Glutamatergic neuron (in vitro differentiated cells): ENCODE measurements at places on chromosomes 6 and 20.

GRCh38 chr6:38676236-38676973 lies 26.5 kb downstream of the GLO1 start:
- peaks cover 3% of the 10 kb centered on the region for H3K4me1 ChIP-seq
- no peak overlapping the region for H3K27ac ChIP-seq
- no peak overlapping the region for H3K4me3 ChIP-seq

GRCh38 chr6:145375502-145375901 lies 359.8 kb downstream of the EPM2A start:
- no peak for DNase-seq
- no peaks in the 10 kb centered on the region for H3K27me3 ChIP-seq
- no peak overlapping the region for H3K27ac ChIP-seq
- peaks cover 7% of the 10 kb centered on the region for H3K36me3 ChIP-seq

GRCh38 chr6:170423030-170423429 lies 116.5 kb downstream of the FAM120B start:
- H3K27me3 ChIP-seq = no peaks in the 10 kb centered on the region
- no peaks in the 10 kb centered on the region for H3K36me3 ChIP-seq
- no peak overlapping the region for H3K27ac ChIP-seq
- H3K4me3 ChIP-seq = no peak overlapping the region
- peaks cover 26% of the 10 kb centered on the region for H3K4me1 ChIP-seq
- peak; percentile 57 for DNase-seq

- no peak for DNase-seq
- no peak overlapping the region for H3K4me3 ChIP-seq
- no peaks in the 10 kb centered on the region for H3K27me3 ChIP-seq
- no peaks in the 10 kb centered on the region for H3K36me3 ChIP-seq
- no peak overlapping the region for H3K27ac ChIP-seq
Observed at GRCh38 chr20:14288341-14289330, 48.8 kb downstream of the FLRT3 start.

- no peaks in the 10 kb centered on the region for H3K27me3 ChIP-seq
- no peak overlapping the region for H3K27ac ChIP-seq
- H3K36me3 ChIP-seq = no peaks in the 10 kb centered on the region
- peaks cover 5% of the 10 kb centered on the region for H3K4me1 ChIP-seq
- DNase-seq = no peak
- H3K4me3 ChIP-seq = no peak overlapping the region
Observed at GRCh38 chr6:125562156-125562555, 187.3 kb upstream of the HEY2 start.

DNA sequence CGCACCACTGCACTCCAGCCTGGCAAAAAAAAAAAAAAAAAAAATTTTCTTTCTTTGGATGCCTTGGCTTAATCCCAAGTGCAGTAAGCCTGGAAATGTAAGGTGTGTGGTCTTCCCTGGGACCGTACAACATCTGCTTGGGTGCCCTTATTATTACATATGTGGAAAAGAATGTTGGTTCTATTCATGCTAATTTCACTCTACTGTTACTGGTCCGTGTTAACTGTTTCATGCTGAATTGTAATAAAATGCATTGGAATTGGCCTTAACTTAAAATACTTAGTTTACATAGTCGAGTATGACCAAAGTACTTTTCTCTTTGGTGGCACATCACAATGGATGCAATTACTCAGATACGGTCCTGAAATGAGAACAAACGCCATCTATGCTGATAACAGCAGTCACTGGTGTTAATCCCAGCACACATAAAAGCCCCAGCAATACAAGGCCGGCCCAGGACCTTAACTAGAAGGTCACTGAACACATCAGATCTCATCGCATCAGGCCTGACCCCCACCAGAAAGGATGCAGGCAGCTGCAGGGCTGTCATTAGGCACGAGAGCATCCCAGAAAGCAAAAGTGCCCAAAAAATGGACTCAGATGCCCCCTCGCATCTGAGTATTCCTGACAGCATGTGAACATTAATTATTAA lies 1.2 kb downstream of the SERPINB6 start:
- no peak overlapping the region for H3K27ac ChIP-seq
- H3K36me3 ChIP-seq = no peaks in the 10 kb centered on the region
- DNase-seq = no peak
- H3K4me3 ChIP-seq = peak overlapping the region; percentile 86

DNA sequence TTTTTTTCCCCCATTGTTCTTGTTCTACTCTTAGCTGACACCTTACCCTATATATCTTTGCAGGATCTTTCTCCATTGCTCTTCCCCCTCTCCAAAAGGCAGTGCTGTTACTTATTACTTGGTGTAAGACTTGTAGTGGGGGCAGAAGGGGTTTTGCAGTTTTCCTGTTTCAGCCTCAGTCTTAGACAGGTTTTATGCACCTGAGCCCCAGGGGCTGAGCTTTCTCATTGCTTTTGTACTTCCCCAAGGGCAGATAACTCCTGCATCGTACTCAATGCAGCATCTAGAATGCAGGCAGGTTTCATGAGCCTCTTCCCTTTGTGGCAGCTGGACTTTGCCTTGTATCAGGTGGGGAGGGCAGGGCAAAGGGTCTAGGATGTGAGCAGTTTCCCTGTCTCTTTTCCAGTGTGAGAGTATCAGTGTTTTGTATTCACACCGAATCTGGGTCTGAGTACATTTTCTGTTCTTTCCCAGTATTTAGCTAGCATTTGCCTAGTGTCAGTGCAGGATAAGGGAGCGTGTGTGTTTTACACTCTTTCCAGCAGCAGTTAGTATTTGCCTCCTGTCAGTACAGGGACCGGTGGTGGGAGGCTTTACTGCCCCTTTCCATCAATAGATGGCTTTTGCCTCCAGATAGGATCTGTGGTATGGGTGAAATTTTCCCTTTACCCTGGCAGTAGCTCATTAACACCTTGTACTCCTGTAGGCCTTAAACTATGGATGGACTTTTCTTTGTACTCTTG lies 19.6 kb downstream of the CYB5R4 start:
- peak overlapping the region; percentile 23 for H3K4me3 ChIP-seq
- peaks cover 2% of the 10 kb centered on the region for H3K27me3 ChIP-seq
- DNase-seq = no peak
- H3K4me1 ChIP-seq = peaks cover 8% of the 10 kb centered on the region

GRCh38 chr6:19329078-19329477 lies 508.1 kb upstream of the ID4 start:
- no peak overlapping the region for H3K4me3 ChIP-seq
- H3K4me1 ChIP-seq = peaks cover 2% of the 10 kb centered on the region
- no peaks in the 10 kb centered on the region for H3K36me3 ChIP-seq
- no peak for DNase-seq
- H3K27ac ChIP-seq = no peak overlapping the region

GRCh38 chr6:120039664-120040063 lies 690.1 kb upstream of the MAN1A1 start:
- no peaks in the 10 kb centered on the region for H3K27me3 ChIP-seq
- no peaks in the 10 kb centered on the region for H3K4me1 ChIP-seq
- H3K36me3 ChIP-seq = no peaks in the 10 kb centered on the region

- no peak overlapping the region for H3K4me3 ChIP-seq
- H3K4me1 ChIP-seq = peaks cover 14% of the 10 kb centered on the region
- peak; percentile 35 for DNase-seq
- H3K27ac ChIP-seq = no peak overlapping the region
- H3K36me3 ChIP-seq = no peaks in the 10 kb centered on the region
- peaks cover 2% of the 10 kb centered on the region for H3K27me3 ChIP-seq
Observed at GRCh38 chr6:68778356-68779020, 143.4 kb downstream of the ADGRB3 start.

- no peak overlapping the region for H3K27ac ChIP-seq
- no peak overlapping the region for H3K4me3 ChIP-seq
- H3K4me1 ChIP-seq = peaks cover 2% of the 10 kb centered on the region
- H3K27me3 ChIP-seq = no peaks in the 10 kb centered on the region
Observed at GRCh38 chr6:35955970-35956369, 35.1 kb upstream of the SRPK1 start.

DNA sequence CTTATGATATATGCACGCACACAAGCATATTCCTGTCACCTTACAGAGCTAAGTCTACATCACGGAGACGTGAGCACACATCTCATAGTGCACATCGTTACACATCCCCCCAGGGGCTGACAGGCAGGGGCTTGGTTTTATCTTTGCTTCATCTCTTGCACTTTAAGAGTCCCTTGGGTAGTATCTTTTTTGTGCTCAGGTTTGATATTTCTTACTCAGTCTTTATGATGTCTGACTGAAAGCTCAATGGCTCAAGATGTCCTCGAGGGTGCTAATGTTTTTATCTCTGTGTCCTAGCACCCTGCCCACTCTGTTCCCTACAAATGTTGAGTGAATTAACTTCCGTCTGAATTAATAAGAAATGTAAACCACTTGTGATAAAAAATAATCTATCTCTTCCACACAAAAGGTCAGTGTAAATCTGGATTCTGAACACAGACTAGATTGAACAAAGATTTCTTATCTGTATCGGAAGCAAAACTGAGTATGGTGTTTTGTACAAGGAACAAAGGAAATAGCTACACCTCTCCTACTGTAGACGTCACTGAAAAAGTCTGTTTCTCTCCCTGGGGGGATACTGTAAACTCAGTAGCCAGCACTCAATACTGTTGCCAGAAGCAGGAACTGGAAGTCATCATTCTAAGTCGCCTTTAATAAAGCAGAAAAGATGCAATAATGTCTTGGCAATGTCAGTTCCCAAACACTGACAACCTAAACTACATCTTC lies 195.1 kb downstream of the PRKN start:
- H3K4me1 ChIP-seq = peaks cover 17% of the 10 kb centered on the region
- peak overlapping the region; percentile 60 for H3K27ac ChIP-seq
- peak overlapping the region; percentile 74 for H3K4me3 ChIP-seq
- DNase-seq = peak; percentile 45
- H3K36me3 ChIP-seq = no peaks in the 10 kb centered on the region

DNA sequence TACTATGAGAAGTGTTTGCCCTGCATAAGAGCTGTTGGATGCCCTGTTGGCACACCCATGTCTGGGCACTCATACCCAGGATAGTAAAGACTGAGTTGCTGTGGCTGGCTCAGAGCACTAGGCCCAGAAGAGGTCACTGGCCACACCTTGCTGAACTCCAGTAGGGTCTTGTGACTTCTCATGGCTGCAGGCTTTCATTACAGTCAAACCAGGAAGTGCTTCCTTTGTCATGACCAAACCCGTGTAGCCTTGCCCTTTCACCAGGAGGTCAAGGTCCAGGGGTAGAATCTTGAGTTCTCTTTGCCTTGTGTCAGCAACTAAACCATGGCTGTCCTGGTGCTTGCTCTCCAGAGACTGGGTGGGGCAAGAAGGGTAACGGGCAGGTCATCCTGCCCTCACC lies 49.5 kb downstream of the CD164 start:
- DNase-seq = no peak
- H3K36me3 ChIP-seq = no peaks in the 10 kb centered on the region
- H3K27me3 ChIP-seq = no peaks in the 10 kb centered on the region
- H3K4me3 ChIP-seq = no peak overlapping the region
- H3K4me1 ChIP-seq = no peaks in the 10 kb centered on the region

- H3K27me3 ChIP-seq = no peaks in the 10 kb centered on the region
- peaks cover 13% of the 10 kb centered on the region for H3K36me3 ChIP-seq
- no peak overlapping the region for H3K27ac ChIP-seq
- H3K4me3 ChIP-seq = no peak overlapping the region
Observed at GRCh38 chr6:315226-315625, 22.9 kb downstream of the DUSP22 start.

- peak overlapping the region; percentile 27 for H3K4me3 ChIP-seq
- DNase-seq = no peak
Observed at GRCh38 chr6:31952890-31953289, 5.9 kb downstream of the NELFE start.

DNA sequence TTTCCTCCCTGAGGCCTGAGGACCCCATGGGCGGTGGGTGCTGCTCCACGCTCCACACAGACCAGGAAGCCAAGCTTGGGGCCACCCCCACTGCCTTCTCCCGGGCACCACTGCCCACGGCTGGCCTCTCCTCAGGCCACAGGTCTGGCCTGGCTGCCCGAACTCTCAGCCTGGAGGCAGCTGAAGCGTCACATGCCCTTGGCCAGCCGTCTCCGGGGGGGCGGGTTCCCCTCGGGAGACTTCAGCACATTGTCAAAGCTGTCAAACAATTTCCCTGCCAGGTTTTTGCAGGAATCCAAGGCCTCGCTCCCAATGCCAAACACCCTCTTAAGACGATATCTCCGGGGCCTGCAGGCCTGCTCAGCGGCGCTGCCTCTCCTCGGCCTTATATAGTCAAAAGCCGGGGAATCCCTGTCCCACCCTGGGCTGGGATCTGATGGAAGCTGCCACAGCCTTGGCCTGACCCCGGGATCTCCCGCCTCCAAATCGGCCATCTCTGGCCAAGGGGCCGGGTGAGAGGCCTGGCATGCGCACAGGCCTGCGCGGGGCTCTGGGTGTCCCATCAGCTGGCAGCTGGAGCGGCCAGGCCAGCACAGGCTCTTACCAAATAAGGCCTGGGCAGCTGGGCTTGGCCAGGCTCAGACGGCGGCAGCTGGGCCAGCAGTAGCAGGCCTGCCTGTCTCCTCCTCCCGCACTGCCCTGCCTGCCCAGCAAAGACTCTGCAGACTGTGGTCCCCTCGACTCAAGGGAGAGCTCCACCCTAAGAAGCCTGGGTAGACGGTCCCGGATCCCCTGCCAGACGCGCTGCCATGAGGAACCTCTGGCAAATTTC lies 49.7 kb downstream of the RBM38 start:
- DNase-seq = peak; percentile 80
- no peak overlapping the region for H3K4me3 ChIP-seq
- peaks cover 7% of the 10 kb centered on the region for H3K27me3 ChIP-seq
- peaks cover 13% of the 10 kb centered on the region for H3K4me1 ChIP-seq
- peaks cover 9% of the 10 kb centered on the region for H3K36me3 ChIP-seq

DNA sequence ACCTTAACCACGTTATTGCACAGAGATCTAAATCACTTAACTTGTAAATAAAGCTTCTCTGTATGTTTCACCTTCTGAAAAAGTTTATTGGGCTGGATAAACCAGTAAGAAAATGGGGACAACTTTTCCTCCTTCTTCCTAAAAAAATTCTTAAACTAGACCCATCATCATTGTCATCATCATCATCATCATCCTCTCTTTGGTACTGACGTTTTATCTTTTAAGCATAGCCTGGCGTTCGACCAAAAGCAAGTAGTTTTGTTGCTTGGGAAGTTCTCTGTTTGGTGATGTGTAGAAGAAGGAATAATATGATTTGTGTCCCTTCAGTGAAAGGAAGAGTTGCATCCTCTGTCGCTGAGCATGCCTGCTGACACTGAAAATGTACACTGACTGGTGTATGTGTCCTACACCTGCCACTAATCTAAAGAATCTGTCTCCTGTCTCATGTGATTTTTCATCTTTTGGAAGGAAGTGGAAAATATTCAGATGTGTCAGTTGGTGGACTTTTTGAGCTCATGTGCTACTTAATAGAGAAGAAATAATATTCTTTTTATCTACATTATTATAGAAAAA lies 2.5 kb downstream of the CLVS2 start:
- H3K36me3 ChIP-seq = no peaks in the 10 kb centered on the region
- peak overlapping the region; percentile 86 for H3K27ac ChIP-seq
- DNase-seq = no peak
- H3K4me3 ChIP-seq = peak overlapping the region; percentile 96

- peak overlapping the region; percentile 73 for H3K27ac ChIP-seq
- no peak overlapping the region for H3K4me3 ChIP-seq
- no peaks in the 10 kb centered on the region for H3K36me3 ChIP-seq
Observed at GRCh38 chr6:97460394-97461080, 177.5 kb upstream of the MMS22L start.
